T-helper 17 cell (primary cell): ENCODE measurements at places on chromosomes 5 and 9. TPM values are rescaled to one million over a fixed set of nuclear protein-coding genes. Genes with fewer than 3 reads are reported as not detected.
A peak's percentile ranks its signal among the peaks of the same experiment; 100 is the strongest.

DNA sequence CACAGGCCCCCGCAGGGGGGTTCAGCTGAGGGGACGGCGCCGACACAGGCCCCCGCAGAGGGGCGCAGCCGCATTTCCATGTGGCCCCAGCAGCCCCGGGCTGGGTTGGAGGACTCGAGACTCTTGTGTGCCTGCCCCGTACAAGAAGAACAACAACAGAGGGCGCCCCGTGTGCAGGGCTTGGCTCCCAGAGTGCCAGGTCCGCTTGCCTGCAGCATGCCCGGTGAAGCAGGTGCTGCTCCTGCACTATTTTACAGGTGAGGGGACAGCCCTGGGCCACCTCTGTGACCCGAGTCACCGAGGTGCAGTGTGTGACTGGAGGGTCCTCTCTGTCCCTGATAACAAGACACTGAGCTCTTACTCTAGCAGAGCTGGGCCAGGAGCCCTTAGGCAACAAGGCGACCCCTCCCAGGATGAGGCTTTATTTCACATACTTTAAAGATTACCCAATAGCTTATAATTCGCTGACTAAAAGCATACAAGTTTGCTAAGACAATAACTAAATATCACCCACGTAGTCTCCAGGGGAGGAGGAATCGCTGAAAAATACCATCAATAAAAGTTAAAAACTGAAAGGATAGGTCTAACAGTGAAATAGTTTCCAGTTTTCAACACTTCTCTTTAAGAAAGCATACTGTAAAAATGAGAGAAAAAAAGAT, 41.7 kb upstream of the SLC9A3 start:
- no peak overlapping the region for H3K27ac ChIP-seq
- DNase-seq, result no peak
- H3K27me3 ChIP-seq, result peaks cover 29% of the 10 kb centered on the region
- H3K36me3 ChIP-seq, result no peaks in the 10 kb centered on the region
- no peak overlapping the region for H3K4me3 ChIP-seq

DNA sequence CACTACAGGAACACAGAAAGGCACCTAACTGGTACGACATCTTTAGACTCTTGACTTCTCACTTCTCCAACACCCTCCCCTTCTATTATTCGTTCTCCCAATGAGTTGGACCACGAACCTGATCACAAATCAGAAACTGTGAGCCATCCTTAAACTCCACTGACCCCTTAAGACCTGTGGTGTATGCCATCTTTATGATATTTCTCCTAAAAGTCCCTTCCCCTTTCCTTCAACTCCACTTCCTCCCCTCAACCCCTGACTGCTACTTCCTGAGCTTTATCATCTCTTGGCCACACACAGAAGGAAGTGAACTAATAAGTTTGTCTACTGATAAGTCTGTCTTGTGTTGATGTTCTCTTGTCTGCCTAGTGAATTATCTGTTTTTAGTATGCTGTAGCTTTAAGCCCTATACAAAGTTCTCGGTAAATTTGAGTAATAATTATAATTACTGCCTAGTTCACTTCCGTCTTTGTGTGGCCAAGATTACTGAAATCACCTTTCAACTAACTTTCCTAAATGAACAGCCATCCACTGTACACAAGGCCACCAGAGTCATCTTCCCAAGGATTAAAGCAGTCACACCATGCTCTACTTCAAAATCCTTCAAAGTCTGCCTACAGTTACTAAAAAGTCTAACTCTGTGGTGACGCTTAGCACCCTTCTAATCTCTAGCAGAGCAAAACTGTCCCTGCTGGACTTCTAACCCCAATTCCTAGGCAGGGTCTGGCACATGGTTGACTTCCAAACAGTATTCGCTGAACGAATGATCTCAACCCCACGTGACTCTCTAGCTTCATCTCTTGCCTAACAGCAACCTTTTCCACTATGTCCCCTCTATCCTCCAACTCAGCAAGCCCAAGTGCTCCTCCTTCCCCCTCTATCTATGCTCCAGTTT, 23.2 kb downstream of the ELOVL7 start:
- H3K27ac ChIP-seq, result no peak overlapping the region
- no peak for DNase-seq
- no peak overlapping the region for H3K4me3 ChIP-seq
- H3K27me3 ChIP-seq, result no peaks in the 10 kb centered on the region
- H3K36me3 ChIP-seq, result no peaks in the 10 kb centered on the region

DNA sequence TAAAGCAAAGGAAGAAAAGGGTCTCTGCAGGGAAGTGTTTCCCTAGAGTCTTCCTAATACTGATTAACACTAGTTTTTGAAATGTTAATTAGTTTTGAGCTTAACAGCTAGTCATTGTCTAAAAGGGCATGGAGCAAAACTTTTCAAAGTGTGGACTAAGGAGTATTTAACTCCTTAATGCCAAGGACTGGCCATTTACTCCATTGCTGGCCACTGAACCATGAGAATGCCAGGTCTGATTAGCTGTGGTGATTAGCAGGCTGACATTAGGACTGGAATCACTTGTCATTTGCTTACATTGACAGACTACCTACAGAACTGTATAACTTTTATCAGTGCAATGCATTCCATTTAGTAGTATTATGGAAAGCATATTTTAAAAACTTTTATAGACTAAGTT, 987.0 kb downstream of the NR2F1-AS1 start:
- H3K27ac ChIP-seq, result no peak overlapping the region
- DNase-seq, result no peak
- H3K4me3 ChIP-seq, result no peak overlapping the region
- H3K4me1 ChIP-seq, result no peaks in the 10 kb centered on the region

GRCh38 chr9:132776268-132776667, 101.8 kb downstream of the AK8 start:
- no peak overlapping the region for H3K27ac ChIP-seq
- H3K4me3 ChIP-seq, result no peak overlapping the region
- peaks cover 13% of the 10 kb centered on the region for H3K4me1 ChIP-seq
- H3K36me3 ChIP-seq, result peaks cover 3% of the 10 kb centered on the region

DNA sequence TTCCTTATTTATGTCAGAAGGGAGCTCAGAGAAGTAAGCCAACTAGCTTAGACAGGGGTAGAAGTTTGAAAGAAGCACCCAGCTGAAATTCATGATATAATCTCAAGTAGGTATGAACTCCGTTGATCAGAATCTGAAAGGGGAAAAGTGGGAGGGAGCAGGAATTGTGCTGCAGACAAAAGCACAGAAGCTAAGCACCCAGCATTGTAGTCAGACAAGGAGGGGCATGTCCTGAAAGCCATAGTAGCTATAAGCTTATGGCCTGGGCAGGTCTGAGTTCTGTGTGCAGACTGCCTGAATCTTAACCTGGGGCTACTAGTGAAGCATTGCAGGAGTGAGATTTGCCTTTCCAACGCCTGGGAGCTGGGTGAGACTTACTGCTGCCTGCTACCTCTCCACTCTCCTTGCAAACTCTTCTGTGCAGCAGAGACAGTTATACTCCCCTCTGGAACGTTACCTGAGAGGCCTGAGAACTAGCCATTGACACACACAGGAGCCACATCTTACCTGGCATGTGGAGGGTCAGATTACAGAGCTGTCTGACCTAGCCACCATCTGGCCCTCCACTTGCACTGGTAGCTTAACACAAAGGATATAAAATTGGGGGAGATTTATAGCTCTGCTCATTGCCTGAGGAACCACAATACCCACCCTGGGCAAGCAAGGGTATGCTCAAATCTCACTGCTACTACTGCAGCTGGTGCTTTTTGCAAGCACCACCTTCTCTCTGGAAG, 9.8 kb upstream of the CYLC2 start:
- DNase-seq, result no peak
- no peaks in the 10 kb centered on the region for H3K4me1 ChIP-seq
- no peaks in the 10 kb centered on the region for H3K36me3 ChIP-seq
- no peak overlapping the region for H3K4me3 ChIP-seq
- H3K27me3 ChIP-seq, result no peaks in the 10 kb centered on the region

DNA sequence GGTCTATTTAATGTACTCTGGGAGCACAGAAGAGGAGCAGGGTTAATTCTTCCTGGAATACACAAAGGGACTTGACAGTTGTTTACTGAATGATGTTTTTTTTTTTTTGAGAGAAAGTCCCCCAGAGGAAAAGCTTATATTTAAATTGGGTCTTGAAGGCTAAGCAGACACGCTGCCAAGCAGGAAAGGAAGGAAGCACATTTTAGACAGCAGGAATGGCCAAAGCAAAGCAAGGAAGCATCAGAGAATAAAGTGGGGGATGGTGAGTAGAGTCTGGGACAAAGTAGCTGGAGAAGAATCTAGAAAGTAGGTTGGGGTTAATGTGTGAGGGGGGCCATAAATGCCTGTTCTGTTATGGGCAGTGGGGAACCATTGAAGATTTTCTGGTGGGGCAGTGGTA, 21.5 kb downstream of the ZNF346 start:
- H3K4me3 ChIP-seq, result no peak overlapping the region
- no peaks in the 10 kb centered on the region for H3K27me3 ChIP-seq
- peak overlapping the region; percentile 19 for H3K27ac ChIP-seq

DNA sequence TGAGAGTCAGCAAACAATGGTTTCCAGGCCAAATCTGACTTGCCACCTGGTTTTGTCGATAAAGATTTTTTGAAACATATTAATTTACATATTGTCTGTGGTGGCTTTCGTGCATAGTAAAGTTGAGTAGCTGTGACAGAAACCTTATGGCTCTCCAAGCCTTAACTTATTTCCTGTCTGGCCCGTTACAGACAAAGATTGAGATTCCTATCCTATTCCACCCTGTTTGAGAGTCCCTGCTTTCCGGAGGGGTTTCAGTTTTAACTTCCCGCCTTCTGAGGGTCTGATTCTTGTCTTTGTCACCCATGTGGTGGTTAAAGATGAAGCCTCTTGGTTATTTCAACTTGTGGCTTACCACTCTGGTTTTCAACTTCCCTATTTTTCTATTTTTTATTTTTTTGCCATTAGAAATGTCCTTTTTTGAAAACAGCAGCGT, 11.4 kb downstream of the OTULIN start:
- H3K36me3 ChIP-seq, result peaks cover 5% of the 10 kb centered on the region
- H3K27me3 ChIP-seq, result no peaks in the 10 kb centered on the region
- H3K4me1 ChIP-seq, result peaks cover 62% of the 10 kb centered on the region
- DNase-seq, result no peak
- H3K4me3 ChIP-seq, result peak overlapping the region; percentile 76

GRCh38 chr9:35074791-35075190, 2.4 kb upstream of the VCP start:
- H3K4me3 ChIP-seq, result no peak overlapping the region
- H3K36me3 ChIP-seq, result peaks cover 4% of the 10 kb centered on the region
- no peak overlapping the region for H3K27ac ChIP-seq
- no peaks in the 10 kb centered on the region for H3K27me3 ChIP-seq

- H3K4me1 ChIP-seq, result no peaks in the 10 kb centered on the region
- peaks cover 2% of the 10 kb centered on the region for H3K36me3 ChIP-seq
- DNase-seq, result no peak
- H3K27ac ChIP-seq, result no peak overlapping the region
- H3K4me3 ChIP-seq, result no peak overlapping the region
Measured at GRCh38 chr9:84212982-84213381, 127.6 kb downstream of the SLC28A3 start.

- H3K4me3 ChIP-seq, result no peak overlapping the region
- no peaks in the 10 kb centered on the region for H3K36me3 ChIP-seq
- no peak for DNase-seq
- peaks cover 16% of the 10 kb centered on the region for H3K4me1 ChIP-seq
- H3K27ac ChIP-seq, result no peak overlapping the region
- no peaks in the 10 kb centered on the region for H3K27me3 ChIP-seq
Measured at GRCh38 chr5:102809033-102809432, 53.9 kb downstream of the PAM start.

DNA sequence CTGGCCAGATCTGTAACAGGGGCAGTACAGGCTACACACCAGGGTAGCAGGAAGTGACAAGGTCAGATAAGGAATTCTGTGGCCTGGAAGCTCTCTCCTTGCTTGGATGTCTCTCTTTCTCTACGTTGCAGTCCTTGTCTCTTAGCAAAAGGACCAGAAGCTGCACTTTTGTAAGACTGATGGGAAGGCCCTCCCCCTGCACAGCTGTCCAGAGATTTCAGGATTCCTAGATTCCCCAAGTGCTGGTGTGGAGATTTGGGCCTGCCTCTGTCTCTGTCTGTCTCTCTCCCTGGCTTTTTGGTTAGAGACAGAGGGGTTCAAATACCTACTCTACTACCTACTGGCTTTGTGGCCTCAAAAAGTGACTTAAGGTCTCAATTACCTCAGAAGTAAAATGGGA, 10.0 kb upstream of the CNTFR start:
- H3K4me1 ChIP-seq, result peaks cover 10% of the 10 kb centered on the region
- DNase-seq, result no peak
- peaks cover 4% of the 10 kb centered on the region for H3K36me3 ChIP-seq
- H3K4me3 ChIP-seq, result no peak overlapping the region
- peaks cover 49% of the 10 kb centered on the region for H3K27me3 ChIP-seq
- H3K27ac ChIP-seq, result no peak overlapping the region

DNA sequence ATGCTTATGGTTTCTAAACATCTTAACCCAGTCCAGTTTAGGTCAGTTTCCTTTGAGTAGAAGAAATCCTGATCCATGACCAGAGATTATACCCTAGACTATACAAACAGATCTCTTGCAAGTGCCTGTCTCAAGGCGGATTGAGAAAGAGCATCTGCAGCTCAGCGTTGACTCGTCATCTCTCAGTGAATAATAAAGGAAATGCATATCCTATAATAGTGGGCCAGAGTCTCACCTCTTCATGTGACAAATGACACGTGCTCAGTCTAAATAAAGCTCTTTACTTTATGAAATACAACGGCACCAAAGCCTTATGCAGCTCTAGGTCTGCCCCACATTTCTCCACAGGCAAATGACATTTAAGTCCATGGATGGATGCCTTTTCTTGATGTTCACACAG, 179.4 kb upstream of the NR3C1 start:
- peaks cover 8% of the 10 kb centered on the region for H3K4me1 ChIP-seq
- DNase-seq, result no peak
- no peak overlapping the region for H3K4me3 ChIP-seq
- H3K27me3 ChIP-seq, result peaks cover 3% of the 10 kb centered on the region
- no peaks in the 10 kb centered on the region for H3K36me3 ChIP-seq

- H3K4me3 ChIP-seq, result peak overlapping the region; percentile 10
- H3K36me3 ChIP-seq, result no peaks in the 10 kb centered on the region
- H3K4me1 ChIP-seq, result peaks cover 2% of the 10 kb centered on the region
- no peaks in the 10 kb centered on the region for H3K27me3 ChIP-seq
Measured at GRCh38 chr5:43523662-43524072, 8.7 kb upstream of the C5orf34 start.

DNA sequence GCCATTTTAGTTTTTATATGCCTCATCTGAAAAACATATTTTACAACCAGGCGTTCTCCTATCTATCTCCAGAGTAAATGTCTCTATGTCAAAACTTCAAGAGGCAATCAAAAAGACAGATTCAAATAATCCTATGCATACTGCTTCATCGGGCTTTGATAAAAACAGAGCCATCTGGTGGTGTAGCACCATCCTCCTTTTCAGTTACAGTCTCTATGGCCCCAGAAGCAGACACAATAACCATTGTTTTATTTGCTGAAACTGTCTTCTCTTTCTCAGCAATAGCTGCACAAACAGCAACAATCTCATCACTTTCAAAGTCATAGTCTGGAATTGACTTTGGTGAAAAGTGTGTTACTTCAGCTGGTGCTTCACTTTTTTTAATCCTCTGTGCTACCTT, 36.3 kb downstream of the PTGER4 start:
- peaks cover 2% of the 10 kb centered on the region for H3K36me3 ChIP-seq
- H3K4me1 ChIP-seq, result peaks cover 3% of the 10 kb centered on the region
- no peak for DNase-seq
- H3K4me3 ChIP-seq, result no peak overlapping the region
- H3K27me3 ChIP-seq, result no peaks in the 10 kb centered on the region

TMEM232 gene
- total RNA-seq, result 0.94 TPM

CD74 gene
- total RNA-seq, result 477 TPM

CCL28 gene
- 10.6 TPM for total RNA-seq

ERBIN gene
- 96.2 TPM for total RNA-seq

TICAM2 gene
- total RNA-seq, result 0.90 TPM

SGTB gene
- total RNA-seq, result 52.7 TPM

CARD9 gene
- total RNA-seq, result 1.9 TPM

SPINK4 gene
- total RNA-seq, result not detected
